Umbilical cord (tissue), 2 donors: ENCODE measurements at places on chromosomes 5 and 9.
A peak's percentile ranks its signal among the peaks of the same experiment; 100 is the strongest.

DNA sequence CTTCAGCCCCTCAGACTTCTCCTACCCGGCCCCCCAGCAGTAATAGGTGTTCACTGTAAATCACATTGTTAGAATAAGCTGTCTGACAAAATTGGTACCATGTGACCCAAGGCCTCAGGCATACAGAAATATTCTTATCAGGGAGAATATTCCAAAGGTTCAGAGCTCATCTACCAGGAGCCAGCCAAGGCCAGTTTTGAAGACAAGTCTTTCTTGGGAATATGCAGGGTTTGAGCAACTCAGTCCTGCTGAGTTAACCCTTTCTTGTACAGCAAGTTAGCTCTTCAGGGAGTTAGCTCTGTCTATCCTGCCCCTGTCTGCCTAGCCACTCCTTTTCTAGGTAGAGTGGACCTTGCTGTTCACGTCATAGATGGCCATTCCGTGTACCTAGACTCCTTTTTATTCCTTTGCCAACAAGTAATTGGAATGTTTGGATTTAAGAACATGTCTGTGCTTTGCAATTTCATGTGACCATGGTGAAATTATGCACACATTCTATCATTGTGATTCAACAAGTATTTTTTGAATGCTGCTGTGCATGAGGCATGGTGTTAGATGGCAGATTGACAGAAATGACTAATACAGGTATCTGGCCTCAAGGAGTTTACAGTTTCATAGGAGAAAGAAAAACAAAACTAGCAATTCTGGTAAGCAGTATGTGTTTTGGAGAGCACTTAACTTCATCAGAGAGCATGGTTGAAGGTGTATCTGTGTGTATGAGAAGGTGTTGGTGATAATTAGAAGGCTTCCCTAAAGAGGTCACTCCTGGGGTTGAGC lies 22.6 kb downstream of the TGFBR1 start:
- DNase-seq, result no peak

DNA sequence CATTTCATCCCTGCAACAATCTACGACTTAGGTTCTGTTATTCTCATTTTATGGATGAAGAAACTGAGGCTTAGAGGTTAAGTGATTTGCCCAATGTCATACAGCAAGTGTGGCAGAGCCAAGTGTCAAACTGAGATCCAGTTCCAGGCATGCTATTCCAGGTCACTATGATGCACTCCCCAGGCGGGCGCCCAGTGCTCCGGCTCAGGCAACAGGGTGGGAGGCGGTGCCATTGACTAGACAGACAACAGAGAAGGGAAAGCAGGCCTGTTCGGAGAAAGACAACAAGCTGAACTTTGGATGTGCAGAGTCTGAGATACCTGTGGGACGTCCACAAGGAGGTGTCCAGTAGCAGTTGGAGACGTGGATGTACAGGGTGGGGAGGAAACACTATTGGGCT lies 10.8 kb upstream of the DDX41 start:
- no peak for DNase-seq

DNA sequence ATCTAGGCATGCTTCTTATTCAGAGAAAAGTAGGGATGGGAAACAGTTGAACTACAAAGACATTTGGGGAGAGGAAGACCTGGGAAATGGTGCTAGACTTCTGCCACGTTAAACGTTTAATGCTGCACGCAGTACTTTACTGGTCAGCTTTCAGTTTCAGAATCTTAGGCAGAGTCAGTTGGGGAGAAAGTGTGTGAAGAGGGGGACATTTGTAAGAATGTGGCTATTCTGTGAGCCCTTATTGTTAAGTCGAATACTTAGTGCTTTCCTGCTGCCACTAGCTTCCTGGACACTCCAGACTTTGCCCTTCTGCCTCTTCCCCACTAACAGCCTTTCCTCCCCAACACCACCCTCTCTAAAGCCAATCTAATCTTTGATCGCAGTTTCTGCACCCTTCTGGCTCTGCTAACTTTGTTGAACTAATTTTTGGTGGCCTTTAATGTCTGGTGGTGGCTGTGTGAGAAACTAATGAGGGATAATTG lies 6.1 kb downstream of the CYSTM1 start:
- no peak for DNase-seq

- DNase-seq, result no peak
Measured at GRCh38 chr5:32984851-32985610, 273.9 kb downstream of the NPR3 start.

GRCh38 chr9:38393128-38393796 lies 760 bp downstream of the ALDH1B1 start:
- peak; percentile 21 for DNase-seq

GRCh38 chr9:112793213-112793810 lies 42.8 kb downstream of the SNX30 start:
- DNase-seq, result no peak

- DNase-seq, result no peak
Measured at GRCh38 chr9:110777876-110778215, 109.3 kb downstream of the MUSK start.

- DNase-seq, result peak; percentile 86
Measured at GRCh38 chr9:109328978-109329637, 8.2 kb upstream of the EPB41L4B start.

GRCh38 chr5:10145923-10146401 lies 103.7 kb downstream of the ATPSCKMT start:
- DNase-seq, result peak; percentile 44

GRCh38 chr5:55554585-55555202 lies 19.9 kb upstream of the PLPP1 start:
- no peak for DNase-seq

- DNase-seq, result no peak
Measured at GRCh38 chr5:180424094-180424493, 70.1 kb upstream of the CNOT6 start.

DNA sequence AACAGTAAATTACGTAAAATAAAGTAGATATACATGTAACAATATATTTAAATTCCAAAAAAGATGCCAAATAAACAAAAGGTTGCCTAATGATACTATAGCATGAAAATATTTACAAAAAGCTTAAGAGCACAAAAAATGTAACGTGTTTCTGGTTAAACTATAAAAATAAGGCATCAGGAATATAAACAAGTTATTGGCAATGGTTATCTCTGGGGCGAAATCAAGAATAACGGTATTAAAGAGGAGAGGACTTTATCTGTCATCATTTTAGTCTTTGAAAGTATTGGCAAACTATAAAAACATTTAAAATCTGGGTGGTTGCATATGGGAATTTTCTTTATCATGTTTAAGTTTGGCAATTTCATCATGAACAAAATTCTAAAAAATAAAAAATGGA lies 1599.2 kb downstream of the MAT2B start:
- DNase-seq, result no peak

DNA sequence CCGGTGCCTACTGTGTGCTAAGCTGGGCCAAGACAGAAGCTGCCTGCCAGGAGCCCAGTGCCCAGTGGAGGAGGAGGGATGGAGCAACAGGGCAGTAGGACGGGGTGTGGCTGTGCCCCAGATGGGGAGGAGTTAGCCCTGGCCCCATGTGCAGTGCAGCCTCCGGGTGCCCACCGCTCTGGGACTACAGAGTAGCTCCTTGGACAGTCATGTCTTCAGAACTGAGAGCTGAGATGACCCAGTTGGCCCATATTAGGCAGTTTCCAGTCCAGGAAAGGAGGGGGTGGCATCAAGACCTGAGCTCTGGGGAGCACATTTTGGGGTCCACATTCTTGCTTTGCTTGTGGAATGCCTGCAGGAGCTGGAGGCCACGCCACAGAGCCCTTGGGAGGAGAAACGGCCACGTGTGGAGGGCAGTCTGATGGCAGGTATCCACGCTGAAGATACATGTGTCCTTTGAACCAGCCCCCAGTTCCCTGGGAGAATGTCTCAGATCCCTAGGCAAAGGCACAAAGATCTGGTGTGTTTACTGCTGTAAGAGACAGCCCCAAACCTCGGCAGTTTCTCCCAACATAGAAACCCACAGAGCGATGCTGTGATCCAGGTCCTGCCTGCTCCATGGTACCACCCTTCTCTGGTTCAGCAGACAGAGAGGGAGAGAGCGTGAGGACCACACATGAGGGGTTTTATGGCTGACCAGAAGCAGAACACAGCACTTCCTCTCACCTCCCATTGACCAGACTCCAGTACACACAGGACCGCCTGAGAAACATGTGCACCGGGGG lies 46.8 kb upstream of the FCN1 start:
- DNase-seq, result no peak

GRCh38 chr5:435961-436640 lies 6.9 kb upstream of the EXOC3 start:
- DNase-seq, result no peak

GRCh38 chr9:113579283-113580040 lies 115.9 kb downstream of the RGS3 start:
- no peak for DNase-seq

GRCh38 chr9:125131778-125132177 lies 11.6 kb downstream of the SCAI start:
- no peak for DNase-seq

- no peak for DNase-seq
Measured at GRCh38 chr5:30749971-30750370, 443.5 kb upstream of the CDH6 start.

GRCh38 chr9:113290052-113290607 lies 13.0 kb downstream of the RNF183 start:
- no peak for DNase-seq

DNA sequence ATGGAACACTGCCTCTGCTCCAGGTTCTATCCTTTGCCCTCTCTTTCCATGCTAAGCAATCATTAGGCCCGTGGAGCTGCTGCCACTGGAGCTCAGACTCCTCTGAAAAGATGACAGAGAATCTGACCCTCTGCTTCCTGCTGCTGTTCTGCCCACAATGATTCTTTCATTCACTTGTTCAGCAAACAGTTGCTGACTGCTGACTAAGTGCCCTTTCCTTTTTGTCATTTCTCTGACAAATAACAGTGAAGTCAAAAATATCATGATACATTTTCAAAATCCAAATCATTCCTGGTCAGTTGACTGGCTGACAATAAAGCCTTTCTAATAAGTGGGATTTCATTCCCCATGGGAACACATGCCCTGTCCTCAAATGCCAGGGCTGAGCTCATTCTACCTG lies 110.1 kb downstream of the SIL1 start:
- no peak for DNase-seq

GRCh38 chr9:115171921-115172388 lies 54.0 kb upstream of the TNC start:
- no peak for DNase-seq

- peak; percentile 45 for DNase-seq
Measured at GRCh38 chr5:175494264-175495183, 16.2 kb downstream of the SFXN1 start.

GRCh38 chr9:135790356-135790755 lies 88.4 kb downstream of the KCNT1 start:
- no peak for DNase-seq

GRCh38 chr5:139549162-139549894 lies 11.8 kb upstream of the UBE2D2 start:
- DNase-seq, result no peak

GRCh38 chr5:136776022-136776927 lies 410.9 kb upstream of the TRPC7 start:
- DNase-seq, result peak; percentile 79

GRCh38 chr9:93492327-93492726 lies 38.9 kb upstream of the FAM120AOS start:
- no peak for DNase-seq

DNA sequence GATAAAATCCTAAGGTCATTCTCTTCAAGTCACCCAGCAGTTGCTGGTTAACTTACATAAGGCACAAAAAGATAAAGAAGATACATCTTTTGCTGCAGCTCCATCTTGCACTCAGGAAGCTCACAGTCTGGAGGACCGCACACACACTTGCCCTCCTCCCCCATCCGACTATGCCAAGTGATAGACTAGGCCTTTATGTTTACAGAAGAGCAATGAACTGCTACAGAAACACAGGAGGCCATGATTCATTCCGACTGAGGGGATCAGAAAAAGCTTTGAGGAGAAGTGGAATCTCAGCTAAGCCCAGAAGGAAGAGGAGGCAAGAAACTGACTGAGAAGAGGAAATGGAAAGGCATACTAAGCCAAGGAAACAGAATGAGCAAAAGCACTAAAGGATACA lies 17.4 kb downstream of the NRG2 start:
- DNase-seq, result no peak

- no peak for DNase-seq
Measured at GRCh38 chr9:122379340-122379739, 8.5 kb downstream of the PTGS1 start.

DNA sequence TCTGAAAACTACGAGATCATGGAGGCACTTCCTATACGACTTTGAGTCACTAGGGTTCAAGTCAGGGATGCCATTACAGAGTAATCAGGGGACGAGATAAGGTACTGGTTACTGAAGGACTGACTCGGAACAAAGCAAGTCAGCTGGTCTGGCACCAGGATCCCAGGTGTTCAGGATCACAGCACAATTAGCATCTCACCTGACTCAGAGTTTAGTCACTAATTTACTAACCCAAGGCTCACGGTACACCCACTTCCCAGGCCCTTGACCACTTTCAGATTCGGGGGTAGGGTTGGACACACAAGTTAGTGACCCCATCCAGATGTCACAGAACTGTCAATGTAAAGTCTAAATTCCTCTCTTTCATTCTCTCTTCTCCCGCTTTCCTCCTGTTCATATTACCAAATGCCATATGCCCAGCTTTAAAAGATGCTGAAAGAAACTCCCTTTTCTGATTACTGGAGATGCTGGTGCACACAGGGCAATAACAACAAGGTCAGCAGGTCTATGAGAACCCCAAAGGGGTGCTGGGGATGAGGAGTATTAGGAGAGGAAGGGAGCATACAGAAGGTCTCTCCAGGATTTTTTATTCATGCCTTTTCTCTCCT lies 657.8 kb downstream of the TLE1 start:
- DNase-seq, result no peak

DNA sequence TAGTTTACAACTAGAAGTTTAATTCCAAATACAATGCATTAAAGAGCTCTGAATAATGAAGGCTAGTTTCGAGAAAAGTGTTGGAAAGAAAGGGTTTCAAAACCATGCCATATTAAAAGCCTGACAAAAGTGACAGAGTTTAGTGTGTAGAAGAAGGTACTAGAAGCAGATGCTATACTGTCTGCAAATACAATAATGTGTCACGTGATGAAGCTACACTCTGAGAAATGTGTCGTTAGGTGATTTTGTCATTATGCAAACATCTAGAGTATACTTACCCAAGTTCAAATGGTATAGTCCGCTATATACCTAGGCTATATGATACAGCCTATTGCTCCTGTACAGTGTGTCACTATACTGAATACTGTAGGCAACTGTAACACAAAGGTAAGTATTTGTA lies 494.1 kb downstream of the TLE1 start:
- no peak for DNase-seq

DNA sequence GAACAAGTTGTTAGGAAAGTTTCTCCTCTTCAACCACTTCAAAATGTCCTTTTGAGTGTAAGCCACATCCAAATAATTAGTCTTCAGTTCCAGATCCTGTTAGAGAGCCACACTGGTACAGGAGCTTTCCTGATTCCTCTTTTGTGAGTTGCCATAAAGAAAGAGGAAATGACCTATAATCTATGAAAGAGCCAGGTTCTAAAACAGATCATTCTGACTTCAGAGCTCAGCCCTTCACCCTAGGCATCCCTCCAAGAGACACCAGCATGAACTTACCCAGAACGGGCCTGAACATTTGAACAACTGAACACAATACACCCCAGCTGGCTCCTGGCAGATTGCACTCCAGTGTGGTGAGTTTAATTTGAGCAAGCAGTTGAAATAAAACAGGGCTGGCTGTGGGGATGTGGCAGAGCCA lies 25.7 kb downstream of the SLC1A1 start:
- no peak for DNase-seq

GRCh38 chr5:124438026-124438902 lies 308.2 kb downstream of the ZNF608 start:
- no peak for DNase-seq

GRCh38 chr9:131443648-131444047 lies 49.8 kb downstream of the PRRC2B start:
- DNase-seq, result no peak

- DNase-seq, result no peak
Measured at GRCh38 chr5:127863610-127864395, 160.6 kb downstream of the CCDC192 start.

GRCh38 chr9:112621018-112621655 lies 96.8 kb downstream of the INIP start:
- no peak for DNase-seq
